Hematopoietic multipotent progenitor cell treated with erythropoietin and hydrocortisone succinate and interleukin-3 and kit ligand, for 15 days (in vitro differentiated cells): ENCODE measurements at places on chromosomes 7 and 10.
A peak's percentile ranks its signal among the peaks of the same experiment; 100 is the strongest.

- DNase-seq, result peak; percentile 31
These were observed 41.2 kb downstream of the TACR2 start for GRCh38 chr10:69375307-69376151.

DNA sequence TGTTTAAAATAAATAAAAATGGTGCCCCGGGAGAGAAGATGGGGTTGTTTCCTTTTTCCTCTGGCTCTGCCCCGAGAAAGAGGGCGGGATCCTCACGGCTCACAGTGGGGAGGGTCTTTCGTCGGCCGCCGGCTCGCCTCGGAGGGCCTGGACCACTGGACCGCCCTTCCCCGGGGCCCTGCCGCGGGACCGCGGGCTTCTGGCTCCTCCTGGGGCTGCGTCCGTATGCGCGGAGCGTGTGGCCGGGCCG is 3.5 kb upstream of the IGF2BP3 start:
- DNase-seq, result no peak

DNA sequence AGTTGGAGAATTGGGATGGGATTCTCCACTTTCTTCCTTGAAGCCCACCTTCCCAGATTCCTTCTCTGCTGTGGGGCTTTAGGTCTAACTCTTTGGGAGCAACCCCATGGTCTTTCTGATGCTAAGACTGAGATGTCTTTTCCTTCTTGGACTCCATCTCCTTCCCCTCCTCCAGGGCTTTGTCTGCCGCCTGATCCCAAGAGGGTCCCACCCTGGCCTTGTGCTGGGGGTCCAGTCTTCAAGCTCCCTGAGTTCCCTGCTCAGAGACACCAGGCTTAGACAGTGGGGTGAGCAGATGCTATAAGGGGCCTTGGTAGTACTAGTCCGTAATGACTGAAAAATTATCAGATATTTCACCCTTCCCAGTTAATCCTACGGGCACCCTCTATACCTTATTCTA is 150.5 kb downstream of the PTPN20 start:
- DNase-seq, result no peak

DNA sequence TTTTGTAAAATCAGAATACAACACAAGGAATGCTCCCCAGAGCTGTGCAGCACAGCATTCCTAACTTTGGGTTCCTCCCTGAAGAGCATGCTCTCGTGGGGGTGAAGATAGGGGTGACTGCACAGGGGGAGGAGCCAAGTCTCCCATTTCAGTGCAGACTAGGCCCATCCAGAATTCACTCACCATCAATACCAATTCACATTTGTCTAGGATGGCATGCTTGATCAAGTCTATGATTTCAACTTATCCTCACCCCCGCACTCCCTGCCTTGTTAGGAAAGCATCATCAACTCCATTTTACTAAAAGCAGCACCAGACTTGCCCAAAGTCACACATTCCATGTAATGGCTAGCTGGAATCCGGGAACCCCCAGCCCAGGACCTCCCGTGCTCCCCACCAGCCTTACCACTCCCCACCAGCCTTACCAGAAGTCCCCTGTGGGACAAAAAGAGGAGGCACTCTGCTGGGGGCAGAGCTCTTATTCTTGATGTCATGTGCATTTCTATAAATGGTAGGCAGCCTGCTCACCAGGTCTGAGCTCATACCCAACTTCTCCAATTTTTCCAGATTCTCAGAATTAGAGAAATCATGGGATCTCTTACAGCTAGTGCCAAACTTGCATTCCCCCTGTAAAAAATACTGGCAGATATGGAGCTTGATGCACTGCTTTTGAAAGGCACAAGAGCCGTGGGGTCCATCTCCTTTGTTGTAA is 6.2 kb downstream of the PARP12 start:
- no peak for DNase-seq

DNA sequence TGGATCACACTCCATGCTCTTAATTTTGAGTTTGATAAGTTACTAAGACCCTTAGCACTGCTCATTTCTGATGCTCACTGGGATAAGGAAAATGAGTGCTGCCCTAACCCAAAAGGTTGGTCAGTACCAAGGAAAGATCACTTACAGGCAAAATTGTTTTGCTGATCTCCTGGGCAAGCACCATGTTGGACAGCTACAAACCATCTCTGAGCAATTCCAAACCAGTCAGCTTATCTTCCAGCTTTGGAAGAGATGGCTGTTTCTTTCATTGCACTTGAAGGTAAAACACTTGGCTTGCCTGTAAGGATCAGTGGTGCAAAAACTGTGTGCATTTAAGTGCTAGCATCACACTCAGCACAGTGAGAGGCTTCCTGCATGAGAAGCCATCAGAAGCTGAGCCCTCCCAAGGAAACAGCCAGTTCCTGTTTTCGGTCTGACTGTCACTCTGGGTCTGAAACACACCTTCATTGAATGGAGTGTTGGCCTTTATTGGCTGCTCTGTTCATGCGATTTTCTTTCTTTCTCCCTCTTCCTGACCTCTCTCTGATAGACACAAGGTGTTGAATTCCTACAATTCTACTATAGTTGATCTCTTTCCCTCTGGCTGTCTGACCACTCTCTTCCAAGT is 126.4 kb upstream of the GHITM start:
- DNase-seq, result no peak

GRCh38 chr7:42218248-42218647 is 18.8 kb downstream of the GLI3 start:
- DNase-seq, result no peak

DNA sequence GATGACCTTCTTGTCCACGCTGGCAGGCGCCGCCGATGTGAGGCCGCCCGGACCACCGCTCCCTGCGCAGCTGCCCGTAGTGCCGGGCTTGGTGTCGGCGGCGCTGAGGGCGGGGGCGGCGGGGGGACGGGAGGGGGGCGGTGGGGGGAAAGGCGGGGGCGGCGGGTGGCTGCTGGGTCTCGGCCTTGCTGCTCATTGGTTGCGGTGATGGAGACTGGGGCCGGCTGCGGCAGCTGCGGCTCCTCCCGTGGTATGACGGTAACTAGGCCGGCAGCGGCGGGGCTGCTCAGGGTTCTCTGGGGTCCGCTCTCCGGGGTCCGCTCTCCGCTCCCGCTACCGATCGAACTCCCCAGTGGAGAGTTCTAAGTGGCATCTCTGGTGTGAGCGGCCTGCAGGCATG is 1.8 kb upstream of the EFCAB10 start:
- no peak for DNase-seq

DNA sequence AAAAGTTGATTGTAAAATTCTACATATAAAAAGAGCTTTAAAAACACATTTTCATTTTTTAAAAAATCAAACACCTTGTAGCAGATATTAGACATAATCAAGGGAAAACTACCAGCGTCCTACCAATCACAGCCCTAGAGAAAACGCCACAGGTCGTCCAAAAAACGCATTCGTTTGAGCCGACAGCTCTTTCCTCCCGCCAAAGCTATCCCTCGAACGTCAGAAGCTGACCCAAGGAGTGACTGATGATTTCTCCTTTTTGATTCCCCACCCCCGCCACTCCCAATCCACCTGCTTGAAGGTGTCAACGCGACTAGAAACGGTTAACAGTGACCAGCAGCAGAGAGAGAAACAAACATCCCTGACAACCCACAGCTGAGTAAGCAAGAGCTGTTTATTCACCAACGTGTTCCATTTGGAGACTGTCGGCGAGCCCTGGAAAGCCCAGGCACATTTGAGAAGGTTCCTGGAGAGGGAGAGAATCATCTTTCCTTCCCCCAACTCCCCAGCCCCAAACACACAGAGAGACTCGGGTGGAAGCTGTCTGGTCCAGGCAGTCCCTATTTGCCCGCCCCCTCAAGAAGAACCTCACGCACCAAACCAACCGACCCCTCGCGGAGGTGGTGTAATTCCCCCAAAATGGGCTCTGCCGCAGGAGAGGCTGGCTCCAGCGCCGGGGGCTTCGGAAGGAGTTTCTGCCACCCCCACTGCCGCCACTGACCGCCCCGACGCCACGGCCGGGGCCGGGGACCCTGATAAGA is 622 bp downstream of the CPEB3 start:
- DNase-seq, result peak; percentile 21

- DNase-seq, result no peak
These were observed 698.9 kb downstream of the PARD3 start for GRCh38 chr10:34116220-34116641.

- DNase-seq, result no peak
These were observed 127.6 kb downstream of the SLC16A9 start for GRCh38 chr10:59582058-59582457.

- no peak for DNase-seq
These were observed 214.9 kb upstream of the ZMIZ1 start for GRCh38 chr10:78853864-78854263.

GRCh38 chr7:10315881-10316280 is 657.8 kb upstream of the PHF14 start:
- no peak for DNase-seq

DNA sequence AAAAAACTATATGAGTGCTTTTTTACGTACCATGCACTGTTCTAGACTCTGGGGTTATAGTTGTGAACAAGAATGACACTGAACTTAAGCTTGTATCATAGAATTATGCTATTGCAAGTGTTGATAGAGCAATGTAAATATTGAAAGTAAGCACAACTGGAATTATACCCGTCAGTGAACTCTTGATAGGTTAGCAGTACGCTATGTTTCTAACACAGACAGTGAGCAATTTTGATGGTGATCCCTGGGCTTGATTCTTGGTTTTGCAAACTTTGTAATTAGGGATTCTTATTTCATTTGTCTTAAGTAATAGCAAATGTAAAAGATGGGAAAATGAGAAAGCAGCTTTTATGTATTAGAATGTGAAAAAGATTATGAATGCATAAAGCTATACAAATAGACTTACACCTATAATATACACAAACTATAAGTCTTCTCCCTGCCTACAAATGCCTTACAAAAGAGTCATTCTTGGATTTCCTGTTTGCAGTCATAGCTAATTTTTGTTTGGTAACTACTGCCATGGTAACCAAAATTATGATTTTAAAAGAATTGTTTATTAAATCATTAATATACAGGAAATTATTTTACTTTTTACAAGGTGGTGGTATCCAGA is 6.7 kb downstream of the TES start:
- no peak for DNase-seq

DNA sequence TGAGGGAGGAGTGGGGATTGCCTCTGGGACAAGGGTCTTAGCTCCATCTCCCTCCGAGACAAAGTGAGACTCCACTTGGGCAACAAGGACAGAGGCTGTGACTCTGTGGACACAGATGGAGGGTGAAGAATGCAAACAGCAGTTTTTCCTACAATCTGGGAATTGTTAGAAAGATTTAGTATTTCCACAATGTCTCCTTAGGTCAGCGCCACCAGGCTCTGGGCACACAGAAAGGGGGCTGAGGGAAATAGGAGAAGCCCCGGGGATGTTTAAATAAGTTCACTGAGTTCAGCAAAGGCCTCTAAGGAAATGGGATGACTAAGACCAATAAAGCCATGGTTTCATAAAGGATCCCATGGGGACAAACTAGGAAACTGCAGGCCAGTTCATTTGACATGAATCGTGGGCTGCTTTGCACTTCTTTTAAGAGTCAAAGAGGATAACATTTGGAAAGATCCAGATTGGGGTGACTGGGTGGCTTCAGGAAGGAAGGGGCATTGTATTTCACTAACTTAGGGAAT is 219.8 kb upstream of the GLI3 start:
- DNase-seq, result no peak
